CD4-positive, alpha-beta T cell treated with Interleukin-2 at 100 ng/mL for 4 hours (primary cell): ENCODE measurements at places on chromosomes 3 and 15.

DNA sequence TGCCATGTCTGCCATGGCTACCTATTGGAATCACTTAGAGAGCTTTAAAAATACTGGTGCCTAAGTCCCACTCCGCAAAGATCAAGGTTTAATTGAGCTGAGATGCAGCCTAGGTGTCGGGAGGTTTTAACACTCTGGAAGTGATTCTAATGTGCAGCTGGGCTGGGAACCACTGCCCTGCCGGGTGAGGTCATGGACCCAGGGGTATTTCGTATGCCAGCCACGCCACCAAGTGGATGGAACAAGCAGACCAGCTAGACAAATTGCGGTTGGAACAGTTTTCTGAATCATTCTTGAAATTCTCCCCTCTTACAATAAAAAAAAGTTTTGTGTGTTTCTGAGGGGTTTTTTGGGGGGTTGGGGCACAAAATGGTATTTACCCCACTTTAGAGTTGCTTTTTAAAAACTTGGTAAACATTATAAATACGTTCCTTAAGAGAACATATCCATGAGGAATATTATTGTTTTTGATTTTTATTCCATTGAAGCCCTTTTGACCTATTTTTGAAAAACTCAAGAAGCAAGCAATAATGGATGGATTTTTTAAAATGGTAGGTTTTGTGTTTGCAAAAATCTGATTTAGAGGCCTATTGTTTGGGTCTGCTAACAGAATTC lies 66.2 kb upstream of the CSTA start:
- DNase-seq = peak; percentile 37

- DNase-seq = no peak
These were observed 42.3 kb downstream of the RAB27A start for GRCh38 chr15:55247311-55247710.

- DNase-seq = no peak
These were observed 118.1 kb upstream of the LSAMP start for GRCh38 chr3:116563351-116563750.

DNA sequence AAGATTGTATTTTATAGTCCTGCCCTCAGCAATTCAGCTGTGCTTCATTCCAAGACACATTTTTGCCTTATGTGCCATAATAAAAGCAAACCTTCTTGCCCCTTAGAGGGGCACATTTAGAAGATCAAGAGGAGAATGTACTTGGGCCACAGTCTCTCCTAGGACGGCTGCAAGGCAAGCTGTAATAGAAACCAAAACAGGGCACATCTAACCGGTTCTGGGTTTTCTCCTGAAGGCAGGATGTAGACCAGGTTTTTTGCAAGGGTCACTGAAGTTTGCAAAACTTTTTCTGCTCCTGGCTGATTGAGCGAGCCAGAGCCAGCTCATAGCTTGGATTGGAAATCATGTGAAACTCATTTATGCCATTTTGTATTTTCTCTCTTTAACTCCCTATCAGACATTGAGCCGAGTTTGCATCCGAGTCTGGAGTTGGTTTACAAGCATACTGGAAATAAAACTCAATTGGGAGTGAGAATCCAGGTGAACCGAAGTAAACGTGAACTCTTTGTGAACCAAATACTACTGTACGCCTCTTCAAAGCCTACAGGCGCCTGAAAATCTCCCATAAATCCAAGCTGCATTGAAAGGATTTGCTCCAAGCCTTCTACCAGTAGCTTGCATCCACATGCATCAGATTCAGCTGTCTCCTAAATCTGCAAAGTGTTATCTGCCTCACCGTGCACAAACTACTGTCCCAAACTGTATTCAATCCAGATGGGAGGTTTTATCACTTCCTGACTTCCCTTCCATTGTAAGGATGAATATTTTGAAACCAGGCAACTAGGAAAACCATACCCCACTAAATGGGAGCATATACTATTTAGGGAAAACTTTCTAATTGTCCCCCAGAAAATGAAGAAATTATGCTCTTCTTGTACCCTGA lies 60.9 kb upstream of the TSC22D2 start:
- no peak for DNase-seq

- DNase-seq = no peak
These were observed 167.8 kb upstream of the CCDC54 start for GRCh38 chr3:107209302-107209990.

GRCh38 chr3:32261545-32261944 lies 23.1 kb downstream of the CMTM8 start:
- DNase-seq = no peak

GRCh38 chr3:42516443-42516842 lies 14.0 kb downstream of the VIPR1 start:
- no peak for DNase-seq

- no peak for DNase-seq
These were observed 93.9 kb downstream of the PCCB start for GRCh38 chr3:136343873-136344555.

GRCh38 chr15:52350423-52350822 lies 54.8 kb upstream of the MYO5C start:
- DNase-seq = no peak

- no peak for DNase-seq
These were observed 20.5 kb downstream of the IFT80 start for GRCh38 chr3:160378331-160379109.

GRCh38 chr15:52252781-52253180 lies 42.8 kb downstream of the MYO5C start:
- no peak for DNase-seq

DNA sequence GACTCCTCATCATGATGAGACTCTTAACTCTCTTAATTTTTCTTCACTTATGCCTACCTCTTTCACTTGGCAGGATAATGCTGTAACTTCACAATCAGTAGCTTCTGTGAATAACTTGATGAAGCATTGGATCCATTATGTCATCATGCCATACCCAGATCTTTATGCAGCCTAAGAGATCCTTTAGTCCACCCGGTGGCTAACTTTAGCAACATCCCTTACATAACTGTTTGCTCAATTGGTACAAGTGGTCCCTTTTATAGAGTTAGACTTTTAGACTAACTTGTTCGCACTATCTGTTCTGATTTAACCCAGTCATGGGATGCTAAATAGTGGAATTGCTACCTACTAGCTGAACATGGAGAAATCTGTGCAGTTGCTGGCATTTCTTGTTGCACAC lies 184.5 kb downstream of the USP13 start:
- DNase-seq = no peak

DNA sequence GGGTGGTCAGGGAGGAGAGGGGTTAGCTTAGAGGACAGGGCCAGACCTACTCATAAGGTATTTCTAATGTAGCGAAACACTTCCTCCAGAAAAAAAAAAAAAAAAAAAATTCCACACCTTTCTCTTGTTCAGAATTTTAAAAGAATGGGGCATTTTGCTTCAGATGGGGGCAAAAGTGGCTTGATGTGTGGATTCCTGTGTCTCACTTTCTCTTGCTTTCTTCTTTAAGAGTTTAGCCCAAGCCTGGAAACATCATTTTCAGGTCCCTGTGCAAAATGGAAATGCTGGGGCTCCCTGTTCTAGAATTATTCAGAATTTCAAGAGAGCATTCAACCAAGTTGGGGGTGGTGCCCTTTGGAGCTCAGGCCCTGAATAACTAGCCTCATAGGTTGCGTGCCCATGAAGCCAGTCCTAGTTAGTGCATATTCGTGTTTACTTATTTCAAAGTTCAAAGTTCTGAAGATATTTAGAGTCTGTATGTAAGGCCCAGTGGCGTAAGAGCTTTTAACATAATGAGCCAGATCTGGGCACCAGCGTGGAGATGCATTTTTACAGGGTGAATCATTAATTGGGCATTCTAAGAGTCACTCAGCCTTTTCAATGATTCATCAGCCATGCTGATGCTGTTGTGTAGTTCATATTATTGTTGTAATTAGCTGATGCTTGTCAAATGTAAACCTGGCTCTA lies 104.5 kb downstream of the RPLP1 start:
- DNase-seq = no peak

GRCh38 chr3:82939491-82940097 lies 1178.1 kb upstream of the GBE1 start:
- no peak for DNase-seq

GRCh38 chr15:58462547-58462946 lies 30.8 kb downstream of the LIPC start:
- DNase-seq = no peak
